Activated effector memory CD4-positive, alpha-beta T cell treated with Interleukin-2 at 50 U/mL for 16 hours (primary cell): ENCODE measurements at places on chromosomes 2 and 18.

DNA sequence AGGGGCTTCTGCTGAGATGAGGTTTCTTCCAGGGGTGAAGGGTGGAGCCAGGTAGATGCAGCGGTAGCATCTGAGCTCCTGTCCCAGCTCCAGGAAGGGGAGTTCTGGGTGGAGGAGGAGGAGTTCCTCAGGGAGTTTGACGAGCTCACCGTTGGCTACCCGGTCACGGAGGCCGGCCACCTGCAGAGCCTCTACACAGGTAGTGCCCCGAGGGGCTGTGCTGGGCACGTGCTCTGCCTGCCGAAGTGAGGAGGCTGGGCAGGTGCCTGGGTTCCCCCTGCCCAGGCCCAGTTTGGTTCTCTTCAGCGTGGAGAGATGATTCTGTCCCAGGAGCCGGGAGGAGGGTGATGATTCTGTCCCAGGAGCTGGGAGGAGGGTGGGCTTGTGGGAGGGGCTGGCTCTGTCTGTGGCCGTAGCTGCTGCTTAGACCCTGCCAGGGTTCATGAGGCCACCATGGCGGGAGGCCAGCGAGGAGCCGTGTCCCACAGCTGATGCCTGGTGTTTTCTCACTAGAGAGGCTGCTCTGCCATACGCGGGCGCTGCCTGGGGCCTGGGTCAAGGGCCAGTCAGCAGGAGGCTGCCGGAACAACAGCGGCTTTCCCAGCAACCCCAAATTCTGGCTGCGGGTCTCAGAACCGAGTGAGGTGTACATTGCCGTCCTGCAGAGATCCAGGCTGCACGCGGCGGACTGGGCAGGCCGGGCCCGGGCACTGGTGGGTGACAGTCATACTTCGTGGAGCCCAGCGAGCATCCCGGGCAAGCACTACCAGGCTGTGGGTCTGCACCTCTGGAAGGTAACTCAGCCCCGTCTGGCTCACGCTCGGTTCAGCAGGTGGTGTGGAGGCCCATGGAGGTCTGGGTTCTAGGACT is 8.2 kb downstream of the CAPN10 start:
- DNase-seq = no peak

DNA sequence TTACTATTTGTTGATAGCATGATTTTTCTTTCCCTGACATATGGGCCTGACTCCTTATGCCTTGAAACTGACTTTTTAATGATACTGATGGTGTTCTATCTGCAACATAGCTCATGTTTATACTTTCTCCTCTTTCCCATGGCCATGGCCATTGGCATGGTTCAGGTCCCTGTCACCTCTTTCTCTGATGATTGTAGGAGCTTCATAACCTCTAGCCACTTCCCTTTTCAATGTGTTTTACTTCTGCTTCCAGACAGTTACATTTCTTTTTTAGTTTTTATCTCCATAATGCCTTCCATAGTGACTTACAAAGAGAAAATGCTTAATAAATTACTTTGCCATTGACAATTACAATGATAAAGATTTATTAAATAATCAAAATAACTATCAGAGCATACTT is 177.9 kb upstream of the SETBP1 start:
- DNase-seq = no peak

DNA sequence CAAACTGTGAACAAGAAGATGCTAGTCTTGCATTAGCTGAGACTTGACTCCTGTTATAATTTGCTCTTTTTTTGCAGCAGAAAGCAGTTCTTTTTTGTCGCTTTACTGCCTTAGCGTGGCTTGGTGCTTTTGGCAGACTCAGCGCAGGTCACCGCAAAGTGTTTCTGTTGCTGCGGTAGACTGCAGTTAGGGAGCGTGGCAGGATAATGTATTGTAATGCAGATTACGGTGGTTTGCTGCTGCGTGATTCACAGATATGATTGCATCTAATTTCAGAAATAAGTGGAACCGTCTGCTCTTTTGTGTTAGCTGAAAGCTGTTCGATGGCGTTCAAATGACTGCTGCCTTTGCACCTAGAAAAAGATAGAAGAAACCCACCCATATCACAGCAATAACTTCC is 131.6 kb upstream of the SATB2 start:
- no peak for DNase-seq

GRCh38 chr2:10405448-10405847 is 42.7 kb downstream of the ODC1 start:
- no peak for DNase-seq

GRCh38 chr2:173568054-173568453 is 213.4 kb downstream of the CDCA7 start:
- no peak for DNase-seq

- no peak for DNase-seq
These were observed 4.6 kb downstream of the SETBP1 start for GRCh38 chr18:44685296-44685695.

- DNase-seq = no peak
These were observed 21.1 kb upstream of the EMILIN2 start for GRCh38 chr18:2825613-2826175.

- no peak for DNase-seq
These were observed 233.4 kb downstream of the WDR7 start for GRCh38 chr18:56884511-56884910.

DNA sequence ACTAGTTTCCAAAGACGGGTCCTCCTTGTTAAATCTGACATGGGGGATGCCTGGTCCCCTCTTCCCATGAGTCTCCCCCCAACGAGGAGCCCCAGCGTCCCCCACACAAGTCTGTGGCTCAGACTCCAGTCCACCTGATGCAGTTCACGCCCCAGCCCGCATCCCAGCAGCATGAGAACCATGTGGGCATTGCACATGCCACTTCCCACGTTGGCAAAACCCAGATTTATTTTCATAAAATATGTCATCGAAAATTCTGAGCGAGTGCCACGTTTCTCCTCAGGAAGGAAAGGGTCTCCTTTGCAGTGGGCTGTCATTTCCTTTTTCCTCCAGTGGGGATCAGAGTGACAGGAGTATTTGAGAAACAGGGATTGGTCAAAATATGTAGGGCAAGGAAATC is 45.7 kb upstream of the TPO start:
- no peak for DNase-seq

- no peak for DNase-seq
These were observed 4.6 kb upstream of the PTPRM start for GRCh38 chr18:7562491-7562890.

- no peak for DNase-seq
These were observed 163.4 kb downstream of the TMEM163 start for GRCh38 chr2:134555411-134555810.

- DNase-seq = no peak
These were observed 161.7 kb upstream of the ZNF236 start for GRCh38 chr18:76660571-76661192.

- DNase-seq = no peak
These were observed 36.1 kb downstream of the SAP130 start for GRCh38 chr2:127991742-127992141.

GRCh38 chr2:3633982-3634595 is 23.9 kb upstream of the ALLC start:
- no peak for DNase-seq

- no peak for DNase-seq
These were observed 131.6 kb upstream of the DOCK10 start for GRCh38 chr2:225173909-225174308.

- DNase-seq = peak; percentile 73
These were observed 1.4 kb downstream of the TGIF1 start for GRCh38 chr18:3451183-3451988.

- no peak for DNase-seq
These were observed 19.3 kb downstream of the GEMIN6 start for GRCh38 chr2:38797250-38797676.

DNA sequence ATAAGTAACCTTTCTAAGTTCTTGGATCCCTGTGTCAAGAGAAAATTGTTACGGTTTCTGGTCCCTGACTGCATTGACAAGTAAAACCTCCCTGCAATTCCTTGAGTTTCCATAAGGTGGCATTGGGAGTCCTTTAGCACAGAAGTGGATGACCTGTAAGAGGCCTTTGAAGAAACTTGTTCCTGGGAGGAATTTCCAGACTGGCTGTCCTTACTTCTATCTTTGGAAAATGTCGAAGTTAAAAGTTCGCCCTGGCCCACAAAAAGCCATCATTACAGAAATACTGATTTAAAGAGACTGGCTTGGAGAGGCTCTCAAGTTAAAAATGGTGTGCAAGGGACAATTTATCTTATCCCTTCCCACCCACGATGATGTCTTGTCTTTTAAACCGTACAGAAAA is 218.4 kb downstream of the CDH20 start:
- DNase-seq = no peak

DNA sequence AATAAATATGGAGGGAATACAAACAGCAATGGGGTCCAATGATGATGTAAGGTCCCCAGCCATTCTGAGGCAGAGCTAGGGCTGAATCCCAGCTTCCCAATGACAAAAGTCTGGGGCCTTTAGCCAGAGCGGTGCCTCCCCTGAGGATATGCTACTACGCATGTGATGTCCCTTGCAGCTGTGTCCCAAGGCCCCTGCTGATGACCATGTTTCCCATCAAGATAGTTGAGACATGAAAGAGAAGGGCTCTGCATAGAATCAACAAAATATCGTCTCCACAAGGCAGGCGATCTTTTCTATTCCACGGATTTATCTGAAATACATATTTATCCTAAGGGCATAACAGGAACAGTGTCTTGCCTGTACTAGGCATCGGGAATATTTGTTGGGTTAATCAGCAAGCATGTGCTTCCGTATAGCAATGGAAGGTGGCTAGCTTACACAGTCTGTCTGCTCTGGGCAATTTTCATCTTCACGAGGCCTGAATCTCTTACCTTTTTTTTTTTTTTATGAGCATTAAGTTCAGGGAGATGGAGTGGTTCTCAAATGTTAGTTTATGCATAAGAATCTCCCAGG is 284.6 kb downstream of the CNTNAP5 start:
- no peak for DNase-seq

GRCh38 chr2:62364791-62365528 is 141.0 kb downstream of the TMEM17 start:
- no peak for DNase-seq

GRCh38 chr2:36963106-36963505 is 3.2 kb downstream of the STRN start:
- DNase-seq = no peak

- no peak for DNase-seq
These were observed 137.7 kb upstream of the TRIB2 start for GRCh38 chr2:12579018-12579417.

GRCh38 chr2:203097735-203098134 is 83.1 kb downstream of the NBEAL1 start:
- DNase-seq = no peak

- no peak for DNase-seq
These were observed 1398.0 kb upstream of the NXPH2 start for GRCh38 chr2:140178234-140178633.

DNA sequence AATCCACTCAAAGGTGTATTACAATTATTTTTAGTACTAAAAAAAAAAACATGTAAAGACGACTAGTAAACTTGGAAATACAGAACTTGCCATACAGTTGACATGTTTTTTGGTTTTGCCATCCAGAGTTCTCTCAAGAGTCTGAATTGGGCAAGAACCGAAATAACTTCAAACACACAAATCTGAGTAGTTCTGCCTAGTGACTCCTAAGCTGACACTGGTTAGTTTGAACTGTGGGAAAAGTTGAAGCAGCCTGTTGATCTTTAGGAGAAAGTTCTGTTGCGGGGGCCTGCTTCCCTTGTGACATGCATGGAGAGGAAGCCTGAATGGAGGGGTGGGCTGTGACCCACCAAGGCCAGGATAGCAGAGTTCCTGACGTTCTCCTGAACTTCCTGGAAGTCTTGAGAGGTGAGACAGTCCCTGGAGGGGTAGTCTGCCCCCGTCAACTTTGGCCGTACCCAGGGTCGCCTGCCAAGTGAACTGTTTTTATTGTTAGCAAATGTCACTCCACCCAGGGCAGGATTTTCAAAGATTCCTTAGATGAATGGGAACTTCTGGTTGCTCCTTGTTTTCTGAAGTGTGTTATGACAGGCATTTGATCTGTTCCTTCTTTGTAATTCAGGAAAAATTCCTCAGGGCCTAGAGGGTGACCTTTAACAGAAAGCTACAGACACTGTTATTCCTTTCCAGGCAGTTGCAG is 85.6 kb upstream of the SPTBN1 start:
- DNase-seq = no peak

DNA sequence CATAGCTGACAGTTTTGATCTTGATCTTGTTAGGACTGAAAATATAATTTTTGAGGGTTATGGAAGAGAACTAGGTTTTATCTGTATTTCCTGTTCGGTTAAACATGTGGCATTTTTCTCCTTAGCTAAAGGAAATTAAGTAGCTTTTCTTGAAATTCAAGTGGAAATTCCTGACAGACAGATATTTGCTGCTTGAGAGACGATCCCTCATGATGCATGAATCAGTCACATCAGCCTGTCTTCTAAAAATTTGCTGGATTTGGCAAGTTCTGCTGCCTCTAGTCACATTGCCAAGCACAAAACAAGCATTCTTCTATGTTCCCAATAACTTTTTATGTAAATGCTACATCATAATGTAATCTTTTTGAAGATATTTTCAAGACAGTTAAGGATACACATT is 201.8 kb upstream of the ATP5MC3 start:
- no peak for DNase-seq

DNA sequence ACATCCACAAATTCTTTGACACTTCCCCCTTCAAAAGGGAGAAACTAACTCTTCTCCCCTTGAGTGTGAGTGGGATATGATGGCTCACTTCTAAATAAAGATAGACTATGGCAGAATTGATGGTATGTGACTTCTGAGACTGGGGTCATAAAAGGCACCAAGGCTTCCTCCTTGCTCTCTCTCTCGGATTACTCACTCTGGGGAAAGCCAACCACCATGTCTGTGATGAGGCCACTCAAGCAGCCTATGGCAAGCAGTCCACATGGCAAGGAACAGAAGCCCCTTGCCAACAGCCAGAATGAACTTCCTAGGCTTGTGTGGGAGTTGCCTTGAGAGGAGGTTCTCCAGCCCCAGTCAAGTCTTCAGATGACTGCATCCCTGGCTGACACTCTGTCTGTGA is 43.6 kb downstream of the KIAA2012 start:
- no peak for DNase-seq

DNA sequence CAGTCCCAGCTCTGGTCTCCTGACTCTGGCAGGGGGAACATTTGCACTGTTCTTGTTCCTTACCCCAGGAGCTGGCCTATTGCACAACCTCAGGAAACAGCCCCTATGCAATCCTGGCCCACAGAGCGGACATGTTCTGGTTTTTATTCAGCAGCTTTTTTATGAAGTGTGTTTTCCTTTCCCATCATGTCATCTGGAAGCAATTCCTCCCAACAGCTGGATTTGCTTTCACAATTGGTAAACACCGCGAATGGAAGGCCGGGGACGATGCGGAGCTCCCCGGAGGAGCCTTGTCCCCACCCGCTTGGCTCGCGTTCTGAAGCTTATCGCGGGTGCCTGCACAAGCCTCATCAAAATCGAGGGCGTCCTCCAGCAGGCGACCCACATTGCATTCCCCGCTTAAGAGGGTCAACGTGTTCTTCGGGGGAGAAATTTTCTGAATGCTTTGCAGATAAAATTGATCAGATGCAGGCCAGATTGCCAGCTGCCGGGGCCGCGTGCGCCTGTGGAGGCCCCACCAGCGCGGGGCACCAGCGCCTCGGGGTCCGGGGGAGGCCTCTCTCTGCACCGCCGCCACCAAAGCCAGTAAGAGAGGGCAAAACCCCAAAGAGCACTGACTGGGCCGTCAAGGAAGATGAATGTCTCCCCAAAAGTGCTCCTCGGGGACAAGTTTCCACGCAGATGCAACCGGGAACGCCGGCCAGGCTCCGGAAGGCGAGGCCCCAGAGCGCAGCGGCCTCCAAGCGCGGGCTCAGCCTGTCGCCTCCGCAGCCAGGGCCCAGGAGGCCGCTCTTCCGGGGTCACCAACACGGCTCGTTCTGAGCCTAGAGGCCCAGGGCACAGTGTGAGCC is 60.3 kb upstream of the SP3 start:
- no peak for DNase-seq
